Keratinocyte (primary cell): ENCODE measurements at places on chromosomes 6 and 20. TPM values are rescaled to one million over a fixed set of nuclear protein-coding genes. Genes with fewer than 3 reads are reported as not detected.

- DNase-seq = no peak
- no peak overlapping the region for H3K27ac ChIP-seq
- no peaks in the 10 kb centered on the region for H3K4me1 ChIP-seq
- H3K36me3 ChIP-seq = no peaks in the 10 kb centered on the region
- no peak overlapping the region for H3K4me3 ChIP-seq
- no peaks in the 10 kb centered on the region for H3K27me3 ChIP-seq
Measured at GRCh38 chr6:56445818-56446217, 196.9 kb downstream of the DST start.

GRCh38 chr6:19193624-19194023 is 643.5 kb upstream of the ID4 start:
- DNase-seq = no peak
- H3K27ac ChIP-seq = no peak overlapping the region
- H3K4me1 ChIP-seq = no peaks in the 10 kb centered on the region
- no peaks in the 10 kb centered on the region for H3K36me3 ChIP-seq

- H3K36me3 ChIP-seq = no peaks in the 10 kb centered on the region
- peaks cover 3% of the 10 kb centered on the region for H3K27me3 ChIP-seq
- DNase-seq = no peak
- H3K27ac ChIP-seq = no peak overlapping the region
- no peak overlapping the region for H3K4me3 ChIP-seq
- no peaks in the 10 kb centered on the region for H3K4me1 ChIP-seq
Measured at GRCh38 chr6:25706314-25707014, 48.1 kb upstream of the SLC17A4 start.

Gene VPS52
- 36.2 to 48.7 TPM (median 40.6 TPM) in 3 replicates for polyA plus RNA-seq

Gene MICA
- polyA plus RNA-seq = 59.9 to 81.8 TPM (median 67.7 TPM) in 3 replicates

Gene TFAP2A
- 25.5 to 30.2 TPM (median 27.7 TPM) in 3 replicates for polyA plus RNA-seq
